Glomerular endothelial cell (primary cell): ENCODE measurements at places on chromosomes 7 and 10. TPM values are rescaled to one million over a fixed set of nuclear protein-coding genes. Genes with fewer than 3 reads are reported as not detected.

The CADPS2 gene
- total RNA-seq, result 12.4 and 13.8 TPM in 2 replicates

The AMZ1 gene
- 0.05 and 0.47 TPM in 2 replicates for total RNA-seq

The CUZD1 gene
- 0.35 and 1.4 TPM in 2 replicates for total RNA-seq

The PLEKHS1 gene
- not detected in 2 replicates for total RNA-seq

The GHRHR gene
- total RNA-seq, result not detected in 2 replicates

The PLEKHA1 gene
- total RNA-seq, result 42.1 and 46.0 TPM in 2 replicates

The HOXA10 gene
- total RNA-seq, result 8.1 and 10.3 TPM in 2 replicates

The RAB19 gene
- total RNA-seq, result not detected in 2 replicates

The CSTF2T gene
- total RNA-seq, result 14.1 and 21.9 TPM in 2 replicates

The TRIM73 gene
- total RNA-seq, result 0.34 and 2.6 TPM in 2 replicates

The LSM8 gene
- total RNA-seq, result 18.8 and 21.8 TPM in 2 replicates

The OPN1SW gene
- not detected in 2 replicates for total RNA-seq
